ENCODE measurements at places on chromosomes 1 and 21.
A peak's percentile ranks its signal among the peaks of the same experiment; 100 is the strongest.

- peak; percentile 47 for DNase-seq
Measured at GRCh38 chr1:24586970-24587820, 31.3 kb downstream of the NCMAP start.

DNA sequence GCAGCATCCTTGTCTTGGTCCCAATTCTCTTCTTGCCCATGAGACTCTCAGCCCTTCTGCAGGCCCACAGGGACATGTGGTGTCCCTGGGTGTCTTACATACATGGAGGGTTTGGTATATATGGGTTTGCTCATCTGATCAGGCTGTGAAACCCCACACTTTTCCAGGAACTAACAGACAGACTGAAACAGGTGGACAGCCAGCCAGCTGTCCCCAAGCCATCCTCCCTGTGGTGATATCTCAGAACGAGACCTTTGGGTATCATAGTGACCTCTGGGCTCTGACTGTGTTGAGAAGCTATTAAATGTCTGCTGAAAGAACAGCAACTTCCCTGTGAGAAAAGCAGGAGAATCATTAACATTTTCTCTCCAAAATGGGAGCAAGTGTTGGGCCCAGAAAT, 115.5 kb upstream of the PAXBP1 start:
- no peak for DNase-seq

- no peak for DNase-seq
Measured at GRCh38 chr1:93738926-93739325, 57.3 kb upstream of the BCAR3 start.

GRCh38 chr1:169546087-169546995, 39.9 kb downstream of the F5 start:
- peak; percentile 35 for DNase-seq

DNA sequence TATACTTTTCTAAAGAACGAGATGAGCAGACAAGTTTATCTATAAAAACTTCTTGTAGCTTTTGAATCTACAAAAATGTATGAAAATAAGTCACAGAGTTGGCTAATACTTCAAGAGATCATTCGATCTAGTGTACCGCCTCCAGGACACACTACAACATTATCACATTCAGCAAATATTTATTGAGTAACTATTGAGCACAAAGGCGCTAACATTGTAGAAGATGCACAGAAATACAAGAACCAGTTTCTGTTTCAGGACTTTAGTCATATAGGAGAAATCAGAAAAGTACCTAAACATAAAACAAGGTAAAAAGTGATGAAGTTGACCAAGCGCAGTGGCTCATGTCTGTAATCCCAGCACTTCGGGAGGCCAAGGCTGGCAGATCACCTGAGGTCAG, 20.6 kb downstream of the WASF2 start:
- DNase-seq: no peak

GRCh38 chr1:6731905-6732304, 30.3 kb upstream of the DNAJC11 start:
- DNase-seq: no peak

Measured in activated gamma-delta T cell treated with anti-CD3 and anti-CD28 coated beads, Interleukin-2, amount 50 U/mL, for 16 hours (primary cell).